CD4-positive, alpha-beta memory T cell (primary cell): ENCODE measurements at places on chromosomes 11 and 22. TPM values are rescaled to one million over a fixed set of nuclear protein-coding genes. Genes with fewer than 3 reads are reported as not detected.

GRCh38 chr22:46286941-46287872, 9.5 kb upstream of the GTSE1 start:
- H3K4me3 ChIP-seq, result no peak overlapping the region
- no peak for DNase-seq
- peaks cover 16% of the 10 kb centered on the region for H3K4me1 ChIP-seq
- no peak overlapping the region for H3K27ac ChIP-seq
- no peaks in the 10 kb centered on the region for H3K36me3 ChIP-seq
- H3K27me3 ChIP-seq, result no peaks in the 10 kb centered on the region

DNA sequence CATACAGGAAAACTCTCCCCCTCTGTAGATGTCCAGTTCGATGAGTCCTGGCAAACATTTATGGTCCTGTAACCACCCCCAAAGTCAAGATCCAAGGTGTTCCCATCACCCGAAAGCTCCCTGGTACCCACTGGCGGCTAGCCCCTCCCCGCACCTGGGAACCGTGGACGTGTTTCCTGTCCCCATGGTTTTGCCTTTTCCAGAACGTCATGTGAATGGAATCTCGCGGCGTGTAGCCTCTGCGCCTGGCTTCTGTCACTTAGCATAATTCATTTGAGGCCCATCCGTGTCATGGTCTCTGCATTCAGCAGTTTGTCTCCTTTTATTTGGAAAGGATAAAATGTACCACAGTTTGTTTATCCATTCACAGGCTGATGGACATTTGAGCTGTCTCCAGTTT, 106.3 kb downstream of the KCNQ1 start:
- H3K4me1 ChIP-seq, result no peaks in the 10 kb centered on the region
- no peak overlapping the region for H3K4me3 ChIP-seq
- H3K27me3 ChIP-seq, result no peaks in the 10 kb centered on the region
- no peak for DNase-seq
- H3K27ac ChIP-seq, result no peak overlapping the region

The IGSF9B gene
- 36.0 TPM for total RNA-seq

DNA sequence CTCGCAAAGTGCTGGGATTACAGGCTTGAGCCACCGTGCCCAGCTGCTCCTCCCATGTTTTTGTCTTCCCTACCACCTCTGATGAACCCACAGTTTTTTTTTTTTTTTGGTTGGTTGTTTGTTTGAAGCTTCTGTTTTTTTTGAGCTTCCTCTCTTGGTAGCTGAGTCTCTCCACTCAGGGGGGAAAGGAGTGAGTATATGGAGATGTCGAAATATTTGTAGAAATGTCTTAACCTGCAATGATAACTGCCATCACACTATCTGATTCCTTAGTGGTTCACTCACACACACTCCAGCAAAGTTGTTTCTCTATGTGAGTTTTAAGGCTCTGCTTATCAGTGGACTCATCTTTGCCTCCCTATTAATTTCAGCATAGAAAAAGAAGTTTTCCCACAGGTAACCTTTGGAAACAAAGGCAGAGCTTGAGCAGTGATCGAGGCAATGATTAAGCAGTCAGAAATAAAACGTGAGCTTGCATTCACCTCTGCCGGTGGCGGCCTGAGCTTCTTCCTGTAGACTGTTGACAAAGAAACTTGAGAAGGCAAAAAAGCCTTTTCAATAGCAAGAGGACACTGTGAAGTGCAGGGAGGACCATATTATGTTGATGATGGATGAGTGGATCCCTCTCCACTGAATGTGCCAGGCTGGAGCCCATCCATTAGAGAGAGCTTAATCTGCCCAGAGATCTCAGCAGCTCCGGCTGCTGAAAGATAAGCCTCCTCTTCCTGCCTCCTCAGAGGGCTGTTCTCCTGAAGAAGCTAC, 29.0 kb upstream of the RASSF10 start:
- H3K36me3 ChIP-seq, result no peaks in the 10 kb centered on the region
- H3K27me3 ChIP-seq, result no peaks in the 10 kb centered on the region
- no peak overlapping the region for H3K27ac ChIP-seq
- no peak overlapping the region for H3K4me3 ChIP-seq
- H3K4me1 ChIP-seq, result no peaks in the 10 kb centered on the region
- no peak for DNase-seq

DNA sequence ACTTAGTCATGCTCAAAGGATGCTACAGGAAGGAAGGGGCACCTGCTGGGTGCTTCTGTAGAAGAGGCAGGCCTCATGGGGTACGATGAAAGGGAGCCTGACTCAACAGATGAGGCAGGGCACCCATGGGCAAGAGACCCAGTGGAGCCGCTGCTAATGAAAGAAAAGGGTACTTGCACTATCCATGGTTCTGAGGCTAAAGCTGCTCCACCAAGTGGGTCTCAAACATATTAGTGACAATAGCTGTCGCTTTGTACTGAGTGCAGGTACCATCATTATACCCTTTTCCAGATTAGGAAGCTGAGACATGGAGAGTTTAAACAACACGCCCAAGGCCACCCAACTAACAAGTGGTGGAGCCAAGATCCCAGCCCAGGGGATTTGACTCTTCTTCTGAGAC, 127.5 kb upstream of the SERPIND1 start:
- H3K27ac ChIP-seq, result no peak overlapping the region
- H3K27me3 ChIP-seq, result no peaks in the 10 kb centered on the region
- no peaks in the 10 kb centered on the region for H3K36me3 ChIP-seq
